ENCODE measurements at places on chromosomes 4 and X.
A peak's percentile ranks its signal among the peaks of the same experiment; 100 is the strongest.

- DNase-seq = no peak
These were observed 17.6 kb downstream of the SLC2A9 start for GRCh38 chr4:10003666-10004065.

DNA sequence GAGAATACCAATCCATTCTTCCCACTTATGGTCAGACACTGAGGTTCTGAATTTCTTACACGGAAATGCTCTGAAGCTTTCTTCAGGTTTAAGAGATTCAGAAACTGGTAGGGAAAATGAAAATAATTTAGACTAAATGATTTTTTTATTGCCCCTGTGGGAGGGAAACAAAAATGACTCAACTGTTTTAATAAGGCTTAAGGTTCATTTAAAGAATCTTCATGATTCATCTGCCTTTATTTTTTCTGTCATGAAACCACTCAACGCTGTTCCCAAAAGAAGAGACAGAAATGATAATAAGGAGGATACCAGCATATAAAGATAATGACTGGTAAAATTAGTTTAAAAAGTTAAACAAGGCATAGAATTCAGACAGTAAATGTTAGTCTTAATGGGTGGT is 39.3 kb upstream of the FAM47B start:
- no peak for DNase-seq

GRCh38 chr4:176277162-176277904 is 8.3 kb upstream of the ASB5 start:
- peak; percentile 68 for DNase-seq

DNA sequence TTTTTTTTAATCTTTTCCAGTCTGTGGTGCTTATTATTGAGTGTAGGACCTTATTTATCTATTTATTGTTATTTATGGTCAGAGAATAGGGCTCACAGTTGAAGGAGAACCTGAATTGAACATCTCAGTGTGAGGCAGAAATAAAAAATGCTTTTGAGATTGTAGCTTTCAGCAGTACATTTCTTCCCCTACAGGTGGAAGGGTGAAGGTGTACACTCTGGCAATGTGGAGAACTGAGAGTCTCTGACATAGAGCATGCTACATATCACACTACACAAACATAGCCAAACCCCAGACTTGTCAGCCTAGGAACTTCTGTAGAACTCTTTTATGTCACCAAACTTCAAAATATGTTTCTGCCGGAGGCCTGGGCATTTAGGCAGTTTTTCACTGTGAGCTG is 140.2 kb downstream of the STIM2 start:
- no peak for DNase-seq

DNA sequence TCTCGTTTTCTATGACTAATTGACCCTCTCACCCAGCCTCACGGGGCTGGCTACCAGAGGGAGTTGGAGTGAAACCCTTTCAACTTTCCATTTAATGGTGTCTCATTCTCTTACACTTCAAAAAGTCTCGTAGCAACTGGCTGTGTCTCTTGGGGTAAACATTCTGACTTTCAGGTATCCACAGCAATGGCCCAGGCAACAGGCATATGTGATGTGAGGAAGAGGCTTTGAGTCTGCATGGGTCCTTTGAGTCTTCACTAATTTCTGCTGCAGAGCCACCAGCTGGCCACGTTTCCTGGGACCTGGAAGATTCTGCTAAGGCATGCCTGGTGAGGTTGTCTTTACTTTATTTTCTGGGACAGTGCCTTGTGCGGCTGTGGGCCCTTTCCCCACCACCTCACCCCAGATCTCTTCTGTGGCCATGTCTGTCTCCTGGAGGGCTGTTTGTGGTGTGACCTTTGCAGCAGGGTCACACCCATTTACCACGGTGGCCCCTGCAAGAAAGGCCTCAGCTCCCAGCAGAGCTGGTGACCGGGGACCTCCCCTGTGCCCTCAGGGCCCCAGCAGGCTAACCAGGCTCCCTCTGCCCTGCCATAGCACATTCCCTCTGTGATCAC is 112.5 kb upstream of the FRG1 start:
- no peak for DNase-seq

DNA sequence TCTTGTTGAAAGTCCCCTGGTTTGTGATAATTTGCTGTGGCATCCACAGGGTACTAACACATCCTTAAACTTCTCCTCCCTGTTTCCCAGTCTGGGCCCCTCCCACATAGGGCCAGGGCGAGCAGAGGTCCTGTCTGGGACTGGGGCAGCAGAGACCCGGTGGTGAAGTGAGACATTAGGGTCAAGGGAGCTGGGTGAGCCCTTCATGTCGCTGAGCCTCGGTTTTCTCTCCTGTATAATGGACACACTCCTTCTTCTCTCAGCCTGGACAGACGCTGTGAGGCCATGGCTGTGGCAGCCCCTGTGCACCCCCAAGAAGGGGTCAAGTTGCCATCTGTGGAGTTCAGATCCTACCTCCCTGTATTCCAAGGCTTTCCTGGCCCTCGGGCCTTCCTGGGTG is 33.0 kb upstream of the HMX1 start:
- DNase-seq = no peak

DNA sequence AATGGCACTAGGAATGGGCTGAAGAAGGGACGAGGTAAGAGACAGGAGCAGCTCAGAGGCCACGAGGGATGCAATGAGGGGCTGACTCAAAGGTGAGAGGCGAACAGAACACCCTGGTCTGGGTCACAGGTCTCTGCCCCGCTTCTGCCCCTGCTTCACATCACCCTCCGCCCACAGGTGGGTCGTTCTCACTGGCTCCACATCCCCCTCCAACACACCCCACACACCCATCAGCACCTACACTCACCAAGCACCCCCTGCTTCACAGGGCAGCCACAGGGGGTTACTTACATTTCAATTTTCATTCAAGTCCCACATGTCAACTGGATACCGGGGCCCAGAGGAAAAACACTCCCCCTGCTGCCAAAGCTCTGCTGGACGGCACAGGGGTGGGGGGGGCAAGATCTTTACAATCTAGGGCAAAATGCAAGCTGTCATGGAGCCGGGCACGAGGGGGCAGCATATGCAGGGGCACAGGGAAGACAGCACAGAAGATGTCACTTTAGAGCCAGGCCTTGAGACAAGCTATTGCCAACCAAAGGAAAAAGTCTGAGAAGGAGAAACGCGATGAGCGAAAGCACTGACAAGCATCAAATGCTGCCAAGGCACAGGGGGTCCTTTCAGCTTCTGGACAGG is 94.0 kb downstream of the AFAP1 start:
- no peak for DNase-seq

DNA sequence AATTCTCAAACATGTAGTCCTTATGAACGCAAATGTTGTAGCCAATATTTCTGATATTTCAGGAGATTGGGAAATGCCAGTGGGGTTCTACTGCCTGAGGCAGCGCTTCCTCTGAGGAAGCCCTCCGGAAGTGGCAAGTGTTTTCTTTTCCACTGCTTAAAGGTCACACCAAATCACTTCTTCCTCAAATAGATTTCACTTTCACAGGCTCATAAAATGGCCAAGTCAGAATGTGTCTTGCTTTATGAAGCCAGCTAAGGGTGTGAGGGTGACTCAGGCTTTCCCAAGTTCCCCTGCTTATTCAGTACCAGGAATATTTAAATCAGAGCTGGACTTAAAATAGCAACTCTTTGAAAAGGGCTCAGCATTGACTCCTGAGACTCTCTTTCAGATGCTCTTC is 514.2 kb upstream of the DIPK2B start:
- no peak for DNase-seq

GRCh38 chr4:24836661-24837242 is 41.4 kb downstream of the SOD3 start:
- DNase-seq = no peak

GRCh38 chr4:122914292-122914904 is 8.0 kb downstream of the NUDT6 start:
- DNase-seq = peak; percentile 4

DNA sequence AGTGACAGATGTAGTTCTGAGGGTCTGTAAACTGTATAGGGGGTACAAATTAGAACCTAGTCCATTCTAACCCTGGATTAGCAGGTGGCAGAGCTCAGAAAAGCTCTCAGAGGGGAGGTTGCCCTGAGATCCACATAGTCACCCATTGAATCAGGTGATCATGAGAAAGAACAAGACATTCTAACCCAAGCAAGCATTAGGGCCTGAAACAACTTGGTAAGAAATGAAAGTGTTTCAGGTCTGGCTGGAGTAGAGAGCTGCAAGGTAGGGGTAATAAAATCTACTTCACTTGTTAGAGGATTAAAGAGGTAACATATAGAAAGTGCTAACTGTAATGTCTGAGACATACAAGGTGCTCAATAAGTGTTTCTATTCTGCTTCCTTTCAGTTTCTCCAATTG is 8.8 kb upstream of the BMP2K start:
- DNase-seq = no peak

DNA sequence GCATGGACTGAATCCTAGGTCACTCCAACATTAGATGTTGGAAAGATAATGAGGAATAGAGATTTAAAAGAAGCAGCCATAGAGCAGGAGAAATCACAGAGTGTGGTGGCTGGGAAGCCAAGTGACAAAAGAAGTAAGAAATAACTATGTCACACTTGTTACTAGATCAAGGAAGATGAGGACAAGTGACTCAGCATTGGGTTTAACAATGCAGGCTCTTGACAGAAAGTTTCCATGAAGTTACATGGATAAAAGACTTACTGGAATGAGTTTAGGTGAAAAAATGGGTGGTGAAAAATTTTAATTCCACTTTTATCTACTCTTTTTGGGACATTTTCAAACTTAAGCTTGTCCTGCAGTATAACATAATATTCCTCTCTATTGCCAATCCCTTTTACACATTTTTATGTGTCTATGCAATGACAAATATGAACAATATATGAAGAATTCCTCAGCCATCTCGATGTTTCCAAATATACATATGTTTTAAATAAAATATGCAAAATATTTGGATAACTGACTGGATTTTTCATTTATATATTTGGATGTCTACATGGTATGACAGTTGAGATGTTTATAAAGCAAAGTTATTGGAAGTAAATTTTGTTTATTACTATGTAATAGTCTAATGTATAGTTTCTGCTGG is 462.6 kb downstream of the IL15 start:
- no peak for DNase-seq

DNA sequence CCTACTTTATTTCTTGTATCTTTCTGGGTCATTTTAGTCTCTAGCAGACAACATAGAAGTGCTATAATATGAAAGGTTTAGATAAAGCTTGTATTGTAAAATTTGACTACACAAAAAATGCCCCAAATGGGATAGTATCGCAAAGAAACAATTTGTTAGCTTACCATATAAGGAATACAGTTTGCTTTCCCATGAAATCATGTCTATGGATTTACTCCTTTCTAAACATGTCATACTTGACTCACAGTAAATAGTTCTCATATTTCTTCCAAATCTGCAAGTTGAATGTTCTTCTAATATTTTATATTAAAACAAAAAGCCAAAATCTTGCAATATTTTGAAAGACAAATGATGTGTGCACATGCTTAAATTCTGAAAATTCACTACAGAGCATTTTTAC is 103.9 kb downstream of the PPA2 start:
- no peak for DNase-seq

- no peak for DNase-seq
These were observed 344.6 kb upstream of the SPOCK3 start for GRCh38 chr4:167578906-167579305.

DNA sequence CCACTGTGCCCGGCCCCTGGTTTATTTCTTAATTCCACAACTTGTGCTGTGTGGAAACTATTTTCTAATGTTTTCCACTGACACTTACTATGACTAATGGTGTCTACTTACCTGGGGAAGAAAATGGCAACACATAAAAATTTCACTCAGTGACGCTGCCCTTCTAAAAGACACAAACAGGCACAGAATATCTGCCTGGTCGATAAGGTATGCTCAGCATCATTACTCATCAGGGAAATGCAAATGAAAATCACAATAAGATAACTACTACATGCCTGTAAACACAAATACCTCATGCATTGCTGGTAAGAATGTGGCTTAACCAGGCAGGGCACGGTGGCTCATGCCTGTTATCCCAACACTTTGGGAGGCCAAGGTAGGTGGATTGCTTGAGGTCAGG is 61.6 kb downstream of the UBE2K start:
- no peak for DNase-seq

GRCh38 chr4:4625488-4625887 is 83.6 kb upstream of the STX18 start:
- DNase-seq = no peak

DNA sequence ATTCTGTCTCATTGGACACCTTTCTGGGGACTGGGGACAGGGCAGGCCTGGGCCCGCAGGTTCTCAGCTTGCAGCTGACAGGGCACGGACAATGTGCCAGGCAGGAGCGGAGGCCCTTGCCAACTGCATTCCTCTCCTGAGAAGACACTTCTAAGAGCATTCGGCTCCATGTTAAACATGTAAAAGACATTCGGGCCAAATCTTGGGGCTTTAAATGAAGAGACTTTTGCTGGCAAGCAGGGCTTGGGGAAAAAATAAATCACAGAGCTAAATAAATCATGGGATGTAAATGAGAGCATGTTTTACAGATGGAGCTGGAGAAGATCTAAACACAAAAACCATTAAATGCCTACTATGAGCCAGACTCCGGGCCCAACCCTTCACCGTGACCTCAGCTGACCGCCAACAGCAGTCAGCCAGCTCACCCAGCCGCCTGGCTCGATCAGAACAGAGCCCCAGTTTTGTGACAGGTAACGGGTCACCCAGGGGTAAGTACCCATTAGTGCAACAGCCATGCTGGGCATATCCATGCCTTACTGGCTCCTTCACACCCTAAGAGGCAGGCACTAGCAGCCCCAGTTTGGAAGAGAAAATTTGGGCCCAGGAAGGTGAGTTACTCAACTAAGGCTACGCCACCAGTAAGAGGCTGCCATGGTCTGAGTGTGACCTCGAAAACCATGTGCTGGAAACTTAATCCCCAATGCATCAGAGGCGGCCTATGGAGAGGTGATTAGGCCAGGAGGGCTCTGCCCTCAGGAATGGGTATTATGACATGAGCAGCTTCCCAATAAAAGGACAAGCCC is 14.7 kb downstream of the WDR1 start:
- no peak for DNase-seq

DNA sequence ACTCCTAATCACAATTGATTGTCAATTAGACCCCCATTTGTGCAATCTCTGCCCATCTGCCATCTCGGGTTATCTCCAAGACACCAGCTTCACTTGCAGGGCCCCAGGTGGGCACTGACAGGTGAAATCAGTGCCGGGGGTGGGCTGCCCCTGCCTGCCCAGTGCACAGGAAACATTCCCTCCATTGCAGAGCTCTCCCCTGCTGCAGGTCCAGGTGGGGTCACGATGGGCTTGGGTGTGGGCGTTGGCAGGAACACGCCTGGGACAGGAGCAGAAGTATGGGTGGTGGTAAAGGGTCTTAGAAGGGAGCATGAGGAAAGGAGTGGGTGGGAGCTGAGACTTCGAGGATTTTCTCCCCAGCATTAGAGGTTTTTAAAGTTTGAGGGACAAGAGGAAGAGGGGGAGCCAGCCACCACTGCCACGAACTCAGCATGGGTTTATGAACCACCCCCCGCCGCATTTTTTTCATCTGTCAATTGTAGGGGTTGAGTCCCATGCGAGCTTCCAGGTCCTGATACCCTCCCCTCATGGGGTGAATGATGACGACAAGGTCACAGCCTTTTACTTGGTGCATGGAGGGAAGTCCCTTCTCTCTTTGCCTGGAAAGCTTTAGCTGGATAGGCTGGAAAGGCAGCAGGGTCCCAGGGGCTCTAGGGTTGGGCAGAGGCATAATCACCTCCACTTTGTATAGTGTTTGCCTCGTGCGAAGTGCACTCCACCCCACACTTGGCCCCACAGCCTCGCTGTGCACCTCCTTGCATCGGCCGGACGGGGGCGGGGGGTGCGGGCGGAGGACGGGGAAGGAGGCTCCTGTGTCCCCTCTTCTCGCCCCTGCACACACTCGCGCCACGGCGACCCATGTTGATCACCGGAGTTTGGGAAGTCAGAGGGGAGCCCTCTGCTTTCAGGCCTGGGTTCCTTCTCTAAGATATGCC is 3.5 kb upstream of the NKX1-1 start:
- no peak for DNase-seq
